ENCODE measurements at places on chromosomes 11 and 22. TPM values are rescaled to one million over a fixed set of nuclear protein-coding genes. Genes with fewer than 3 reads are reported as not detected.
A peak's percentile ranks its signal among the peaks of the same experiment; 100 is the strongest.

The OR8B4 gene
- total RNA-seq = not detected

The MFRP gene
- not detected for total RNA-seq

The TLCD5 gene
- total RNA-seq = 2.9 TPM

The CHEK2 gene
- 13.2 TPM for total RNA-seq

The SLC6A5 gene
- total RNA-seq = not detected

The GGT5 gene
- total RNA-seq = 61.0 TPM

The SLC22A24 gene
- total RNA-seq = not detected

DNA sequence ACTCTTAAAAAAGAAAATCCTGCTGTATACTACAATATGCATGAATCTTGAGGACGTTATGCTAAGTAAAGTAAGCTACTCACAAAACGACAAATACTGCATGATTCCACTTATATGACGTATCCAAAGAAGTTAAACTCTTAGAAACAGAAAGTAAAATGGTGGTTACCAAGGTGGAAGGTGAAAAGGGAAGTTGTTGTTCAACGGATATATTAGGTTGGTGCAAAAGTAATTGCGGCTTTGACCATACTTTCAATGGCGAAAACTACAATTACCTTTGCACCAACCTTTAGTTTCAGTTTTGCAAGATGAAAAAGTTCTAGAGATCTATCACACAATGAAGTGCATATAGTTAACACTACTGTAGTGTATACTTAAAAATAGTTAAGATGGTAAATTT is 101.8 kb downstream of the FAM168A start:
- no peak overlapping the region for H3K4me3 ChIP-seq
- no peaks in the 10 kb centered on the region for H3K27me3 ChIP-seq
- H3K36me3 ChIP-seq = no peaks in the 10 kb centered on the region

GRCh38 chr11:62573006-62573591 is 592 bp downstream of the EEF1G start:
- no peak for DNase-seq
- no peaks in the 10 kb centered on the region for H3K4me1 ChIP-seq
- H3K36me3 ChIP-seq = no peaks in the 10 kb centered on the region
- H3K4me3 ChIP-seq = peak overlapping the region; percentile 76

DNA sequence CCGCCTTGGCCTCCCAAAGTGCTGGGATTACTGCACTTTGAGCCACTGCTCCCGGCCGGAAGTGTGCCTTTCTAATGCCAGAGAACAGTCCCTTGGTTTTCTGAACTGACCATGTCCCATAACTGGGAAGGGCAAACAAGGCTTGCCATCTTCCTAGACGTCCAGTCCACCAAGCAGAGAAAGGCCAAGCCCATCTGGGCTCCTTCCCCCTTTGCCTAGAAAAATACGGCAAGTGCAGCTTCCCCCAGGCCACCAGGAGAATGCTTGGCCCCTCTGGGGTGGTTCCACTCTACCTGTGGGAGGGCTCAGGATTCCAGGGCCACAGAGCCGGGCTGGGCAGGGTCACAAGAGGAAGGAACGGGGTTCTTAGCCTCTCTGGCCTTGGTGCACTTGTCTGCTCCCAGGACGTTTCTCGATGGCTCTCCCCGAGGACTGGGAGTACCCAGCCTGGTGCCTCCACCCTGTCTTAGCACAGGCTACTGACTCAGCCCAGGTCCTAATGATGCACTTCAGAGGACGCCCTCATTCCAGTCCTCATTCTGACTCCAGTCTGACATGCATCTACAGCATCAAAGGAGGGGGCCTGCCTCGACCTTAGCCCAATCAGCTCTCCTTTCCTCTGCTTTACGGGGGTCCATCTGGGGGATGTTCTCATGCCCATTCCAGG is 1.2 kb downstream of the USP2 start:
- peak overlapping the region; percentile 83 for H3K27ac ChIP-seq
- H3K4me3 ChIP-seq = no peak overlapping the region
- H3K27me3 ChIP-seq = no peaks in the 10 kb centered on the region
- H3K4me1 ChIP-seq = peaks cover 9% of the 10 kb centered on the region
- DNase-seq = peak; percentile 46

GRCh38 chr11:16763746-16764145 is 25.3 kb downstream of the C11orf58 start:
- H3K4me1 ChIP-seq = no peaks in the 10 kb centered on the region
- no peak overlapping the region for H3K27ac ChIP-seq
- H3K27me3 ChIP-seq = no peaks in the 10 kb centered on the region
- H3K36me3 ChIP-seq = no peaks in the 10 kb centered on the region

GRCh38 chr22:25448435-25449051 is 115.9 kb upstream of the GRK3 start:
- peaks cover 5% of the 10 kb centered on the region for H3K4me1 ChIP-seq
- peak overlapping the region; percentile 77 for H3K4me3 ChIP-seq
- no peaks in the 10 kb centered on the region for H3K27me3 ChIP-seq

GRCh38 chr11:44229098-44229497 is 80.8 kb downstream of the ALX4 start:
- no peaks in the 10 kb centered on the region for H3K36me3 ChIP-seq
- no peaks in the 10 kb centered on the region for H3K4me1 ChIP-seq
- no peak for DNase-seq
- H3K27me3 ChIP-seq = no peaks in the 10 kb centered on the region
- H3K27ac ChIP-seq = no peak overlapping the region

GRCh38 chr11:132578580-132578979 is 953.7 kb downstream of the OPCML start:
- H3K4me1 ChIP-seq = no peaks in the 10 kb centered on the region
- H3K27me3 ChIP-seq = no peaks in the 10 kb centered on the region
- H3K36me3 ChIP-seq = no peaks in the 10 kb centered on the region
- H3K4me3 ChIP-seq = no peak overlapping the region

GRCh38 chr11:94630221-94630620 is 63.1 kb downstream of the PIWIL4 start:
- DNase-seq = no peak
- H3K4me1 ChIP-seq = no peaks in the 10 kb centered on the region
- H3K36me3 ChIP-seq = no peaks in the 10 kb centered on the region
- H3K27ac ChIP-seq = no peak overlapping the region
- H3K4me3 ChIP-seq = no peak overlapping the region
- H3K27me3 ChIP-seq = no peaks in the 10 kb centered on the region

- DNase-seq = no peak
- H3K27ac ChIP-seq = no peak overlapping the region
- no peaks in the 10 kb centered on the region for H3K27me3 ChIP-seq
- H3K36me3 ChIP-seq = no peaks in the 10 kb centered on the region
These were observed 22.9 kb upstream of the SLC5A1 start for GRCh38 chr22:32020117-32020516.

- H3K27ac ChIP-seq = no peak overlapping the region
- H3K36me3 ChIP-seq = no peaks in the 10 kb centered on the region
- H3K27me3 ChIP-seq = no peaks in the 10 kb centered on the region
- H3K4me1 ChIP-seq = no peaks in the 10 kb centered on the region
These were observed 25.1 kb upstream of the TPH1 start for GRCh38 chr11:18071098-18071705.

- H3K4me3 ChIP-seq = no peak overlapping the region
- H3K36me3 ChIP-seq = no peaks in the 10 kb centered on the region
- H3K4me1 ChIP-seq = no peaks in the 10 kb centered on the region
- no peak overlapping the region for H3K27ac ChIP-seq
These were observed 15.6 kb downstream of the SDHAF2 start for GRCh38 chr11:61445516-61445915.

DNA sequence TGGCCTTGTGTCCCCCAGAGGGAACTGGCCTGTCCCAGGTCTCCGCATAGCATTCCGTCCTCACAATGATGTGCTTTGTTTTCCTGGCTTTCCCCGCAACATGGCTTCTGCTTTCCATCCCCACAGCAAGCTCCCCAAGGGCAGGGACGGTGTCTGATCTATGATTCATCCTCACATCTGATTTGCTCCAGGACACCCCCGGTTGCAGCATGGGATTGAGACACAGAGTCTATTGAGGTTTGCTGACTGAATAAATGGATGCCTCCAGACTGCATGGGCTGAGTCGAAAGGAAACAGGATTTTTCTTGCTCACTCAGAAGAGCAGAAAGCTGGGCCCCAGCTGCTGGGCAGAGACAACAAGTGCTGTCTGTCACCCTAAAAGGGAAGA is 40.2 kb downstream of the LMO1 start:
- no peaks in the 10 kb centered on the region for H3K27me3 ChIP-seq
- H3K4me1 ChIP-seq = no peaks in the 10 kb centered on the region
- no peak for DNase-seq
- H3K36me3 ChIP-seq = no peaks in the 10 kb centered on the region
- no peak overlapping the region for H3K27ac ChIP-seq

- no peaks in the 10 kb centered on the region for H3K4me1 ChIP-seq
- H3K27me3 ChIP-seq = no peaks in the 10 kb centered on the region
- peaks cover 4% of the 10 kb centered on the region for H3K36me3 ChIP-seq
- no peak for DNase-seq
- no peak overlapping the region for H3K4me3 ChIP-seq
- H3K27ac ChIP-seq = no peak overlapping the region
These were observed 25.2 kb downstream of the GTF2H1 start for GRCh38 chr11:18347471-18348125.

DNA sequence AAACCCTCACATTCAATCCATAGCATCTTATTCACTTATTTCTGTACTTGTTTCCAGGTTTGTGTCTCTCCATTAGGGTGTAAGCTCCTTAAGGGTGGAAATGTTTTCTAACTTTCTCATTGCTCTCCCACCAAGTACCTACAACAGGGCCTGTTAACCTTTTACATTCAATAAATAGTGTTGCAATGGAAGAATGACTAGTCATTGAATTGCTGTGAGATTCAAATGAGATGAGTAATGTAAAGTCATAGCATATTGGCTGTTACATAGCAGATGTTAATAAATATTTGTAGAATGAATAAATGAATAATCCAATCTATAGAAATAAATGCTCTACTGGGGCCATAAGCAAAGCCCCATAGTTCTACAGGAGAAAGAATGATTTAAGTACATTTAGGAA is 75.4 kb upstream of the DDI1 start:
- no peaks in the 10 kb centered on the region for H3K36me3 ChIP-seq
- H3K27me3 ChIP-seq = no peaks in the 10 kb centered on the region
- no peak overlapping the region for H3K4me3 ChIP-seq
- no peaks in the 10 kb centered on the region for H3K4me1 ChIP-seq
- no peak for DNase-seq

Measured in breast epithelium (tissue), 4 donors.